K562 (cell line): ENCODE measurements at places on chromosomes 6 and 20. TPM values are rescaled to one million over a fixed set of nuclear protein-coding genes. Genes with fewer than 3 reads are reported as not detected.

The BMP6 gene
- 0.07 and 0.13 TPM in 2 replicates for total RNA-seq

The SLC4A11 gene
- 1.1 and 2.0 TPM in 2 replicates for total RNA-seq

The OPN5 gene
- total RNA-seq: not detected in 2 replicates

The ZNF165 gene
- 1.1 and 1.2 TPM in 2 replicates for total RNA-seq

The GSTA1 gene
- total RNA-seq: 0.42 and 0.45 TPM in 2 replicates
